Cardiac muscle cell (in vitro differentiated cells and primary cell): ENCODE measurements at places on chromosomes 11 and 22.

- DNase-seq: no peak
Measured at GRCh38 chr11:75771646-75772410, 3.2 kb downstream of the DGAT2 start.

GRCh38 chr11:84675396-84676025 is 951.6 kb downstream of the DLG2 start:
- DNase-seq: no peak

GRCh38 chr11:125454047-125454446 is 42.0 kb downstream of the FEZ1 start:
- DNase-seq: no peak

DNA sequence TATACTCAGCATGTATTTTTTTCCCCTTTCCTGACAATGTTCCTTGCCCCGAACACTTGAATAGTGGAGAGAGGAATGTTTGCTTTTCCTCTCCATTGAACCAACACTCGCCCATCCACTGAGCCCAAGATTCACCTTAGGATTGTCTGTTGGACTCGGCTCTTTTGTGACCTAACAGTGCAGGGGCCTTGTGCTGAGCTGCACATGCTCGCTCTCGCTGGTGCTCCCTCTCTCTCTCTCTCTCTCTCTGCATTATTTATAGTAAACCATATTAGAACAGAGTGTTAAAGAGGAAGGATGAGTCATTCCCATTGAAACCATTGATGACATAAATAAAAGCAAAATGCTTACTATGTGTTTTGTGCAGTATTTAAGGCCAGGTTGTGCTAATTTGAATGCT is 20.7 kb downstream of the ZBTB16 start:
- DNase-seq: peak; percentile 68

DNA sequence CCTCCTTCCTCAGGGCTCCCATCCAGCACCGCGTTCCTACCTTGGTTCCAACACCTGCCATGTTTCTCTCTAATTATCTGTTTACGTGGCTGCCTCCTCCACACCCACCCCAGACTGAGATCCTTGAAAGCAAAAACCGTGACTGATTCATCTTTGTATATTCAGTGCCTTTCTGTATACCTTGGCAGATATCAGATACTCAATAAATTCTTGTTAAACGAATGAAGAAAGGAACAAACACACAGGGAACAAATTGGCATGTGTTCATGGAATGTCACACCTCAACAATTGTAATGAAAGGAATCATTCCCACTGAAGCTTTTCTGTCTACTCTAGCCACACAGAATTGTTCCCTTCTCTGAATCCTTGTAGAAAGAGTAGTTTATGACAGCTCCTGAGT is 20.4 kb upstream of the LRRC55 start:
- DNase-seq: no peak

GRCh38 chr22:26172389-26172990 is 3.2 kb downstream of the SEZ6L start:
- DNase-seq: peak; percentile 75

GRCh38 chr11:124313131-124313530 is 618 bp downstream of the OR8D1 start:
- DNase-seq: no peak

GRCh38 chr11:115042002-115042401 is 363.7 kb downstream of the NXPE2 start:
- DNase-seq: no peak

GRCh38 chr11:15624701-15625100 is 510.0 kb downstream of the INSC start:
- DNase-seq: no peak

DNA sequence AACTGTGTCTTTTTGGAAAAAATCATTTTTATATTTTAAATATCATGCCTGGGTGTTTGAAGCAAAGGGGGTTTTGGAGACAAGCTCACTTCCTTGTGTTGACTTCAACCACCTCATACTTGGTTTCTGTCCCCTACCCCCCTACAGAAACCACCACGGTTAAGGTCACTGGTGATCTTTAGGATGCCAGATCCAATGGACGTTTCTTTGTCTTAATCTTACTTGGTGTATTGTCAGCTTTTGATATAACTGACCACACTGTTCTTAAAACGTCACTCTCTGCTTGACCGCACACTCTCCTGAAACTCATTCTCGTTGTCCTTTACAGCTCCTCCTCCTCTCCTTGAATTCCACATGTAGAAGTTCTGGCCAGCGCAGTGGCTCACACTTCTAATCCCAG is 34.8 kb upstream of the SWAP70 start:
- no peak for DNase-seq

DNA sequence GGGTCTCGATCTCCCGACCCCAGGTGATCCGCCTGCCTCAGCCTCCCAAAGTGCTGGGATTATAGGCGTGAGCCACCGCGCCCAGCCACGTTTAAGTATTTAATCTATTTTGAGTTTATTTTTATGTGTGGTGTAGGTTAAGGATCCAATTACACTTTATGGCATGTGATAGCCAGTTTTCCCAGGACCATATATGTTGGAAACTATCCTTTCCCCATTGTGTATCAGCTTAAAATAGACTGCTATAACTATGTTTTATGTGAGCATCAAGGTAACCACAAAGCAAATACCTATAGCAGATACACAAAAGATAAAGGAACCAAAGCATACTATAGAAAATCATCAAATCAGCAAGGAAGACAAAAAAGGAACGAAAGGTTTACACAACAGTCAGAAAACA is 42.4 kb downstream of the TTC28 start:
- DNase-seq: no peak

GRCh38 chr11:125451400-125452124 is 44.5 kb downstream of the FEZ1 start:
- DNase-seq: peak; percentile 59

DNA sequence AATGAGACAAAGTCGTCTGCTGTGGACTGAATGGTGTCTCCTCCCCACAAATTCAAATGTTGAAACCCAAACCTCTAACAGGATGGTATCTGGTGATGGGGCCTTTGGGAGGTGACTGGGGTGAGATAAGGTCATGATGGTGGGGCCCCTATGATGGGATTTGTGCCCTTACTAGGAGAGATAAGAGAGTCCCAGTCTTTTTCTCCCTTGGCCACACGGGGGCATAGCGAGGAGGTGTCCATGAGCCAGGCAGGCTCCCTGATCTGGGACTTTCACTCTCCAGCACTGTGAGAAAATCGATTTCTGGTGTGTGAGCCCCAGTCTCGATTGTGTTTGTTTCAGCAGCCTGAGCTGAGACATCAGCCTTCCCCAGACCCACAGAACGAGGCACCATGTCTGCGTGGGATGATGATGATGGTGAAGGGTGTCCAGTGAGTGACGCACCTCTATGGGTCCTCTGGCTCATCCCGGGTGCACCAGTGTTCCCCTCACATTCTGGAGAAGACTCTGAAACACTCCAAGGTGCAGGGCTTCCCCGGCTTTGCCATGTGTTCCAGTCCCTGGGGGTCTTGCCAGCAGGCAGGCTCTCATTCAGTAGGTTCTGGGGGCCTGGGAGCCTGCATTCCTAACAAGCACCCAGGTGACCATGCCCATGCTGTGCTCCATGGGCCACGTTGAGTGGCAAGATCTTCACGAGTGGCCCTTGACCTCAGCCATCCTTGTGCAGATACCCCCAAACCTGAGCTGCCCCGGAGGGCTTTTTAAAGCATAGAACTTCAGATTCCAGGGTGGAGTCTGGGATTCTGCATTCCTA is 363.0 kb downstream of the CTTN start:
- no peak for DNase-seq

DNA sequence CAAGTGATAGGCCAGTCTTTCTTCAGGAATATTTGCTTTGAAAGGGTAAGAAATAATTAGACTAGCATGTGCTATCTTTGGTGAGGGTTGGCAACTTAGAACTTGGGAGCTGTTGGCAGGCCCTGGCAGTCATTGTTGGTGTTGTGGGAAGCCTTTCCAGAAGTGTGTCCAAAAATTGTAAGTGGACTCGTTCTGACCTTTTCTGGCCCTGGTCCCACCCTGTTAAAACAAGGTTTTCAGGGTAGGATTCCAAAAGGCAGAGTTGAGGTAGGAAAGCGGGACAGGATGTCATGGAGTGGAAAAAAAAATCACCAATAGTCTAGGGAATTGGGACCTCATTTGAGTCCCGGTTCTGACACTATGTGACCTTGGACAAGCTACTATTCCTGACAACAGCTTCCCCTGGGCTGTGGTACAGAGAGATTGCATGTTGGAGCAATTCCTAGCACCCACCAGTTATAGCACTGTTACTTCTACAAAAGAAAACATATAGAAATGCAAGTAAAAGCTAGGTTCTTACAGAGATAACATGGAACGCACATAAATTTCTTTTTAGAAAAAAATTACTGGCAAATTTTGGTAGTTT is 299.3 kb upstream of the DDI1 start:
- DNase-seq: peak; percentile 10

- no peak for DNase-seq
Measured at GRCh38 chr11:59138643-59139042, 4.0 kb upstream of the FAM111A start.

GRCh38 chr11:26286472-26287066 is 45.4 kb upstream of the ANO3 start:
- DNase-seq: peak; percentile 62

DNA sequence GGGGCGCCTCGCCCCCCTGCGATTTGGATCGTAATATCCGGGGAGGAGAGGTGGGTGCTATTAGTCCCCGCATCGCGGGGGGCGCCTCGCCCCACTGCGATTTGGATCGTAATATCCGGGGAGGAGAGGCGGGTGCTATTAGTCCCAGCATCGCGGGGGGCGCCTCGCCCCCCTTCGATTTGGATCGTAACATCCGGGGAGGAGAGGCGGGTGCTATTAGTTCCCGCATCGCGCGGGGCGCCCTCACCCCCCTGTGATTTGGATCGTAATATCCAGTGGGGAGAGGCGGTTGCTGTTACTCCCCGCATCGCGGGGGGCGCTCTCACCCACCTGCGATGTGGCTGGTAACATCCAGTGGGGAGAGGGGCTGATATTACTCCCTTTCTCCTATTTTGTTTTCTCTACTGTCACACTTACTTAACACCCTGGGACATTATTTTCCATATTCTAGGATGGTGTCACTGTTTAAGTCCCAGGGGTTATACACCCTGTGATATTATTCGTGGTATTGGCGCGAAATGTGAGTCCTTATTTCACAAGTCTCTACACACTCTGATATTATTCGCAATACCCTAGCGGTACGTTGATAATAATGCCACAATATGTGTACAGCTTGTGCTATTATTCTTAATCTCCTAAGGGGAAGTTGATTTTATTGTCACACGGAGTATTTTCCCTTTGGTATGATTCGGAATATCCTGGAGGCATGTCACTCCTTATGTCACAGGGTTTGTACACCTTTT is 57.8 kb upstream of the ALDH3B2 start:
- no peak for DNase-seq

DNA sequence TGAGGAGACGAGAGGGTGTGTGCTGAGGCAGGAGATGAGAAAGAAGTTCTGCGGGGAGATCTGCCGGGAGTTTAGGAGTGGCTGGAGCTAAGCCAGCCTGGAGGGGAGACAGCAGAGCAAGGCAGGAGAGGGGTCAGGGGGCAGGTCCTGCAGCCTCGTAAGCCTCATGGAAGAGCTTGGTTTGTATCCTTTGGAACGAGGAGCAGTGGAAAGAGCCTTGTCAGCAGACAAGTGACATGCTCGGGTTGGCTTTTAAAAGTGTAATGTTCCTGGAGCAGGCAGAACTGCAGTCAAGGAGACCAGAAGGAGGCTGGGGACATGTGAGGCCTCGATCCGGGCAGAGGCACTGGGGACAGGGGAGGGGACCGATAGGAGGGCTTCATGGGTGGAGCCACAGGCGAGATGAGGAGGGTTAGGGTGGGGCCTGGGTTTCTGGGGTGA is 21.4 kb upstream of the TUB start:
- no peak for DNase-seq

DNA sequence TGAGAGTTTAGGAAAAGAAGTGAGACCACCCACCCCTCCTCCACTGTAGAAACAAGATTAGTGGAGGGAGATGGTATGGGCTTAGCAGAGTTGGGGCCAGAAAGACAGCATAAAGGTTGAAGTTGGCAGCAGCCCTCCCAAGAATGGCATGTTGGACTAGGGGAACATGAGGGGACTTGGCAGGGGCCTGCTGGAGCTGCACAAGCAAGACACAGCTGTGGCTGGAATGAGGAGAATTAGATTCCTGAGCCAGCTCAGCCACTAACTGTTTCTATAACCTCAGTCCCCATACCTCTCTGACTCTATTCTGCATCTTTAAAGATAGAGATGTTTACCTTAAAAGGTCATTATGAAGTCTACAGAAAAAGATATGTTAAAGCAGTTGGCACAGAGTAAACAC is 13.2 kb downstream of the MAP6 start:
- DNase-seq: no peak

GRCh38 chr11:91243630-91244029 is 981.0 kb upstream of the FAT3 start:
- DNase-seq: no peak

DNA sequence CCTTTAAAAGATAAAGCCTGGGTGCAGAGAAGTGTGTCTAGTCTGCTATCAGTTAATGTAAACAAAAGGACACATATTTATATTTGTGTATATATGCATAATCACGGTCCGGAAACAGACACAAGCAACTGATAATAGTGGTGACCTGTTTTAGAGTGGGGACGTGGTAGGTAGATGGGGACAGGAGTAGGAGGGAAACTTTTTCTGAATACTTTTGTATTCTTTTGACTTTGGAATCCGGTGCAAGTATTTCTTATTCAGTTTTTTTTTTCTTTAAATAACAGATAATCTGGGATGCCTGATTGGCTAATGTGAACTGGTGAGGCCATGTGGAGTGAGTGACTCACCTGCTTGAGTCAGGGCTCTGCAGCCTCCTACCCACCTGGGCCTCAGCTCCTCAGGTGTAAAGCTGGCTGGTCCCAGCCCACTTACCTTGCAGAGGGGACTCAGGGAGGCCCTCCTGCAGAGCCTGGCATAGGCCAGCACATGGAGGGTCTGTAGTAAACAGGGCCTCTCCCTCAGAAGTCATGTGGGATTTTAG is 15.3 kb downstream of the MICAL2 start:
- DNase-seq: no peak

DNA sequence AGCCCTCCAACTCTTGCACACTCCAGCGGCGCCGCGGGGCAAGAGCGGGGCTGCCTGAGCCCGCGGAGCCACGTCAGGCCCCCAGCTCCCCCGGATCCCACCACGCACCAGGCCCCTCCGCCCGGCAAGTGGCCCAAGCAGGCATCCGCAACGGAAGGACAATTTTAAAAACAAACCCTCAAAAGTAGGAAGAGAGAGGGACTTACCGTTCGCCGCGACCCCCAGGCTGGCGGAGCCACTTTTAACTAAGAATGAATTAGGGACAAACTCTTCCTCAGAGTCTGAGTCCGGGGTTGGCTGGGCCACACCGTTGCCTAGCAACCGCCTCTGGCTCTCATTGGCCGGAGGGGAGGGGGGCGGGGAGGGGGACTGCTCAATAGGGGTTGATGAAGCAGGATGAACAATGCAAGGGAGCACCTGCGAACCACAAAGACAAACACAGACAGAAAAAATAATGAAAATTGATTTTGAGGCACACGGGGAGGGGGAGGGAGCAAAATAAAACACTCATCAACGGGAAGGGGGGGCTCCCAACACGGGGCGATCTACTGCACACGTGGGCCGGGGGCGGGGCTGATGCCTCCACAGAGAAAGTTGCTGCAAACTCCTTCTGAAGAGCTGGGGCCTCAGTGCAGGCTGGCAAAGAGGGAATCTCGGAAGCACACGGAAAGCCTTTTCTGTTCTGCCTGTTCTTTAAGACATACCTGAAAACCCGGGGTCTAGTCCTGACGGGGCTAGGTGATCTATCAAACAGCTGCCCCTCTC is 387.5 kb upstream of the NARS2 start:
- DNase-seq: peak; percentile 92
